ENCODE measurements at places on chromosomes 12 and 14.

DNA sequence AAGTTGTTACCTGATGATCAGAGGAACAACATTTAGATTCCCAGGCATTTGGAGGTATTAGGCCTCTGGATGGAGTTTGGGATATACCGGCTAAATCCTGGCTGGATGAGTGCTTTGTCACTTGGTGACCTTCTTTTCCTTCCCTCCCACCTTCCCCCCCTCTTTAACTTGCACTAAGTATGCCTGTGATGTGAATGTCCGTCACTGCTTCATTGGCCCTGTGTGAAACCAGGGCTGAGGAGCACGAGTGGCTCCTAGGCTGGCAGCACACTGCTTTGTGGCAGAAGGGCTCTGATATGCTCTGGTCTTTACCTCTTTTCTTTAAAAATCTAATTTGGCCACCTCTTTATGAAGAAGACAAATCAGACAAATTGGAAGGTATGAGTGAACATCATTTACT lies 95.7 kb downstream of the ESR2 start:
- DNase-seq = no peak

DNA sequence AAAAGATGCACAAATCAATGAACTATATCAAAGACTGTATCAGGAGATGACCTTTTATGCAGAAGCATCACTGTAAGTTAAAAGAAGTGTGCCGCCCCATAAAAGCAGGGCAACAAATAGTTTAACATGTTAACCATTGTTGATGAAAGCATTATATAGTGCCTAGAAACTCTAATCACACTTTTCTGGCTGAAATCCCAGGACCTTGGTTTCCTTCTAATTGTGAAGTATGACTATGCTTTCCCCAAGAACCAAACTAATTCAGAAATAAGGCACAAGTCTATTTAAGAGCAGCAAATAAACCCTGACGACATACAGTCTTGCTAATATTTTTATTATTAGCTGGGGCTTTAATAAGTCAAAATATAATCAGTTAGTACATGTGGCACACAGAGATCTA lies 21.7 kb downstream of the RACGAP1 start:
- no peak for DNase-seq

DNA sequence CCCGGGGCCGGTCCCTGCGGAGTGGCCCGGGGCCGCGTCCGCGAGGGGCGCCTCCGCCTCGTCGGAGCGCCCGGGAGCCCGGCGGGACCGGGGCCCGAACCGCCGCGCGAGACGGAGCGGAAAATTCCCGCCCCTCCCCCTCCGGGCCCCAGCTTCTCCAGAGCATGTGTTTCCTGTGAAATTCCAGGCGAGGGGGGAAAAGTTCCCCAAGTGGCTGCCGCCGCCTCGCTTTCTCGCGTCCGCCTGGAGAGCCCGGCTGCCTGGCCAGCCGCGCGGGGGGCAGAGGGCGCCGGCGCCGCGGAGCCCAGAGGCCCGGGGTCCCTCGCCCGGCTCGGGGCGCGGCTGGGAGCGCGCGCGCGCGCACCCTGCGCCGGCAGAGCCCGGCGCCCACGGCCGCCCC lies 904 bp downstream of the CACNA1C start:
- no peak for DNase-seq

GRCh38 chr12:99277591-99278379 lies 369.8 kb upstream of the GARIN6 start:
- no peak for DNase-seq

GRCh38 chr12:3227076-3227975 lies 150.1 kb downstream of the TSPAN9 start:
- no peak for DNase-seq
